Inflammatory macrophage (primary cell): ENCODE measurements at places on chromosomes 11 and 22.

DNA sequence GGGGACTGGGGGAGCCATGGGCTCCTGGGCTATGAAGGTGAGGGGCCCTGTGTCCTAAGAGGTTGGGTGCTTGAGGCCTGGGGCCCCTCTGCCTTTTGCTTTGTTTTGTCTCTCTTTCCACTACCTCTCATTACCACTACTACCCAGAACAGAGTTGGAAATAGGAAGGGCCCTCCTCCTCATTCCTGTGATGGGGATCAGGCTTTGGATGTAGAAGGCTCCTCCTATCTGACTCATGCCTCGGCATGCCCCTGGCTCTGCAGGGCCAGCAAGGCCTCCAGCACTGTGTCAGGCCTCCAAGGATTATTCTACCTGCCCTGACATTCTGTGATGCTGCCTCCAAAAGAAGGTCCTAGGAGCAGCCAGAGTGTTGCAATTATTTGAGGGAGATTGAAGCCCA, 766 bp downstream of the IZUMO1R start:
- no peak for DNase-seq

DNA sequence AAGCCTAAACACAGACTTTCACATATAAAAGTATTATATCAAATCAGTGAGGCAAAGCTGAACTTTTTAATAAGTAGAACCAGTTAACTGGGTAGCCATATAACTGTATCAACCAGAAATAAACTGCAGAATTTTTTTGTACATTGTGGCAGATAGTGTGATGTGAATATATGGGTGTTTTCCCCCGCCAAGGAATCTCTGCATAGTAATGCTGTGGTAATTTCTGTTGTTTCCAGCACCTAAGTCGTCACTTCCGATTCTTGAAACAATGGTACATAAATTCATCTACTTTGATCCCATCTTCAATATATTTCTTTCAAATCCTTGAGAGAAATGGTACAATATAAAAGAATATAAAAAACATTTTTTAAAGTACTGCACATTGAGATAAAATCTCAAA, 39.6 kb downstream of the NARS2 start:
- DNase-seq, result no peak

- DNase-seq, result no peak
Measured at GRCh38 chr11:115965767-115966504, 461.7 kb upstream of the CADM1 start.

DNA sequence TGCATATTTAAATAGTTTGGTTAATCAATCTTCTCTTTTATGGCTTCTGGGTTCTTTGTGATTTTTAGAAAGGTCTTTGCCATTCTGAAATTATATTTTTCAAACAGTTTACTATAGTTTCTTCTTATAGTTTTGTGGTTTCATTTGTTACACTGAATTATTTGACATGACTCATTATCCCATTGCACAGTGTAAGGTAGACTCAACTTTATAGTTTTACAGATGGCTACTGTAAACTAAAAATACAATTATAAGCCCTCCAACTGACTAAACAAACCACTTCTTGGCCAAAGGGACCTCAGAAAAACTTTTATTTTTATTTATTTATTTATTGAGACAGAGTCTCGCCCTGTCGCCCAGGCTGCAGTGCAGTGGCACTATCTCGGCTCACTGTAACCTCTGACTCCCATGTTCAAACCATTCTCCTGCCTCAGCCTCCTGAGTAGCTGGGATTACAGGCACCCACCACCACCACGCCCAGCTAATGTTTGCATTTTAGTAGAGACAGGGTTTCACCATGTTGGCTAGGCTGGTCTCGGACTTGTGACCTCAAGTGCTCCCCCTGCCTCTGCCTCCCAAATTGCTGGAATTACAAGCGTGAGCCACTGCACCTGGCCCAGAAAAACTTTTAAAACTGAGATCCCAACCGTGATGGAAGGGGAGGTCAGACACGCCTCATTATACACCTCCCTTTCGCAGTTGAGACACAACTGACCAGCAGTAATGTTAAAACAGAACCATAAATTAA, 14.1 kb upstream of the RAC2 start:
- no peak for DNase-seq

GRCh38 chr11:122036018-122036417, 80.0 kb downstream of the BLID start:
- DNase-seq, result no peak

- DNase-seq, result peak; percentile 12
Measured at GRCh38 chr11:61332281-61332796, 566 bp downstream of the DDB1 start.

DNA sequence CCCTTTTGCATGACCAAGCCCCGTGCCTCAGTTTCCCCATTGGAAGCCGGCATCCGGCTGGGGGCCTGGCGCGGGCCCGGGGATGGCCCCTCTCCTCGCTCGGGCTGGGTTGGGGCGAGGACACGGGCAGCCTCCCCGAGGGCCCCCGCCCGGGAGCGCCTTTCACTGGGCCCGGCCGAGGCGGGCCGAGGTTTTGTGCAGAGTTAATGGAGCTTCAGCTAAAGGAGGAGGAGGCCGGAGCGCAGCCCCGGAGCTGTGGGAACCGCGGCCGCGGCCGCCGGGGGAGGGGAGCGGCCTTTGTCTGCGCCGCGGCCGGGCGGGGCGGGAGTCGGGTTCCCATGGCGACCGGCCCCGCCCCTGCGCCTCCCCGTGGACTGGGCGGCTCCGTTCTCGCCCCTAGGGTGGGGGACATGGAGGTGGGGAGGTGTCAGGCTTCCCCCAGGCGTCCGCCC, 1.4 kb upstream of the MAPK11 start:
- DNase-seq, result peak; percentile 37

DNA sequence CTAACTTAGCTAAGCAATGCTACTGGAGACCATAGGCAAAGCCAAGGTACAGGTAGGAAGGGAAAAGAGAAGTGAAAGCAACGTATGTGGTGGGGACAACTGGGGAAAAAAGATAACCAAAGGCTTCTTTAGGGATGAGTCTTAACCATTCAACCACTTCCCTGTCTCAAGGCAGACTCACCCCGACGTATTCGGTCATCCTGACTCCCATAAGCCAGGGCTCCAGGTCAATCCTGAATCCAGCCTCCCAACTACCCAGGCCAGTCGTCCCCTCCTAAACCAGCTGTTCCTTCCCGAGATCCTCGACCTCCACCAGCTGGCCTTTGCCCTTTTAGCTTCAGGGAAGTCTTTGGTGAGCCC, 330 bp downstream of the ACP2 start:
- peak; percentile 40 for DNase-seq
